ENCODE measurements at places on chromosomes 13 and 19.

- no peak for DNase-seq
These were observed 2.0 kb upstream of the FFAR2 start for GRCh38 chr19:35445826-35446593.

- DNase-seq = no peak
These were observed 1.3 kb upstream of the RSPH6A start for GRCh38 chr19:45816236-45817009.

GRCh38 chr13:21736926-21737325, 66.1 kb downstream of the FGF9 start:
- no peak for DNase-seq

- DNase-seq = no peak
These were observed 402 bp downstream of the ZSWIM9 start for GRCh38 chr19:48170817-48171347.

DNA sequence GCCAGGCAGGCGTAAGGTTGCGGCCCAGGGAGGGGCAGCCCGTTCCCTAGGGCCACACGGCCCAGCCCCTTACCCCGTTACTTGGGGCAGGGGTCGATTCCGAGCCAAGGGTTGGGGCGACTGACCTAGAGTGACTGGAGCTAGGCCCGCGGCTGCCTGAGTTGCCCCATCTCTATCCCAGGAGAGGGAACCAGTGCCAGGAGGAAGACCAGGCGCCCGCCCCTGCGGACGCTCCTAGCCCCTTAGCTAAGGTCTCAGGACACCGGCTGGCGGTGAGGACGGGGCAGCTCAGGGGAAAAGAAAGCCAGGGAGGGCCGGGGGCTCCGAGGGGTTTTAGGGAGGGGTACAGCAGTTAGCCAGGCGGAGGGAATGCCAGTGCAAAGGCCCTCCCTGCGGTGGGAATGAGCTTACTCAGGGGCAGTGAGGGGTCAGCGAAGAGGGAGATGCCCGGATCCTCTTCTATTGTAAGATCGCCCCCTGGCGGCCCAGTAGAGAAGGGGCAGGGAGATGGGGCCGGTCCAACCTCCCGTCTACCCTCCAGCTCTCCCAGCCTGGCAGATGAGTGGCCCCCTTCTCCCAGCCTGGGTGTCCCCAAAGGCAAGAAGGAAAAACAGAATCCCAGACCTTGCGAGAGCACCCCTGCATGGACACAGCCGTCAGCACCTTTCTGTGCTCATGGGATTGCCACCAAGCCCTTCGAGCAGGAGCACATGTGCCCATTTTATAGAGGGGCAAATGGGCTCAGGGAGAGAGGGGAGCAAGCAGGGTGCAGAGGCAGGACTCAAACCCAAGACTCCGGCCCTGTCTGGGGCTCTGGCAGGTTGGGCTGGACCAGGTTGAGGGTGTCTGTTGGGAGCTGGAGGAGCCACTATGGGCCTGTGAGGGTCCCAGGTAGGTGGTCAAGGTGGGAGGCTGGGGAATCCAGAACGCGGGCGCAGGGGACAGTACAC, 16.3 kb downstream of the CILP2 start:
- no peak for DNase-seq

DNA sequence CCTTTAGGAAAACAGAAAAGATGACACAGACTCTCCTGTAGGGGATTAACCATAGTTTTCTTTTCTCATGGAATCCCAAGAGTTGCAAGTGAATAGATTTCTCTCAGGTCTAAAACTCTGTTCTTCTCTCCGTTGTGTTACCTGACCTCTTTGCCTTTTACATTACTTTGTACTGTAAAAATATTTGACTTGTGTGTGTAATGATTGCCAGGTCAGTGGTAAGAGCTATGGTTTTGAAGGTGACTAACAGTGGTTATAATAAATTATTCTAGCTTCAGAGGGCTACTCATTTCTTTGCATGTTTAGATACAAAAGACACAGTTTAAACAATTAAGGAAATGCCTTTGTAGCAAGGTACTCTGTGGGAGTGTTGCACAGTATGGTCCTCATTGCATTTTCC, 23.0 kb upstream of the PSG2 start:
- no peak for DNase-seq

DNA sequence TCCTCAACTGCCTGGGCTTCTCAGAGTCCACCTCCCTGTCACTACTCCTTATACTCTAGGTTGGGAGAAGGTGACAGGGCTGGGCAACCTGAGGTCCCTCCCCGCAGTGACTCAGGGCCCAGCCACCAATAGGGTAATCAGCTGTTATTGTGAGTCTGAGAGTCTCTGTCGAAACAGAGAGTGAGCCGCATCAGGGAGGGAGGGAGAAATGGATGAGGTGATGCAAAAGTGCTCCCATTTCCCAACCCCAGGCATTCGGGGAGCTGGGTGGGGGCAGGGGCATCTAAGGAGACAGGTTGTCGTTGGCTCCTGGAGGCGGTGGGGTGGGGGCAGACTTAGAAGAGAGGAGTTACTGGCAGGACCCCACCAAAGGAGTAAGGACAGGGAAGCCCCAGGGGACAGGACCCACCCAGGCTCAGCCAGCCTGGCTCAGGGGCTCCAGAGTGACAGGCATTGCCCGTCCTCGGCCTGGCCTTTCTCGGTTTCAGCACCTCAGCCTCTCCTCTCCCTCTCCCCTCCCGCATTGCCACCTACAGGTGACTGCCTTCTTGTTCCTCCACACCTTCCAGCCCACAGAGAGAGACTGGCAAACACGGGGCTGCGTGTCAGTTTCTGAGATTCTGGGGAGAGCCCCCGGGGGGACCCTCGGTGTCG, at the start of gene DMKN:
TSS of gene DMKN (minus strand) at position 22 of the 654 bp plus-strand sequence. CDS start 174 bp downstream, outside the sequence.
- DNase-seq = peak; percentile 59

DNA sequence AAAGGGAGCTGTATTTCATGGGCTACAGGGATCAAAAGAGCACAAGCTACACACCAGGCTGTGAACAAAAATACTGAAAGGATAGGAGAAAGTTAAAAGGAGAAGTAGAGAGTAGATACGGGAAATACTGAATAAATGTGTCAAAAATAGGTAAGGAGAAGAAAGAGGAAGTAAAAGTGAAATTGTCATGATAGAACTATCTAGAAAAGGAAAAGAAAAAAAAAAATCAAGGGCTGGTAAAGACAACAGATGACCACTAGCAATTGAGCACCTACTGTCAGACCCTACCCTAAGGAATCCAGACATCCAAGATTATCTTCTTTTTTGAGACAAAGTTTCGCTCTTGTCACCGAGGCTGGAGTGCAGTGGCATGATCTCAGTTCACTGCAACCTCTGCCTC, 4.8 kb downstream of the RUBCNL start:
- DNase-seq = no peak

DNA sequence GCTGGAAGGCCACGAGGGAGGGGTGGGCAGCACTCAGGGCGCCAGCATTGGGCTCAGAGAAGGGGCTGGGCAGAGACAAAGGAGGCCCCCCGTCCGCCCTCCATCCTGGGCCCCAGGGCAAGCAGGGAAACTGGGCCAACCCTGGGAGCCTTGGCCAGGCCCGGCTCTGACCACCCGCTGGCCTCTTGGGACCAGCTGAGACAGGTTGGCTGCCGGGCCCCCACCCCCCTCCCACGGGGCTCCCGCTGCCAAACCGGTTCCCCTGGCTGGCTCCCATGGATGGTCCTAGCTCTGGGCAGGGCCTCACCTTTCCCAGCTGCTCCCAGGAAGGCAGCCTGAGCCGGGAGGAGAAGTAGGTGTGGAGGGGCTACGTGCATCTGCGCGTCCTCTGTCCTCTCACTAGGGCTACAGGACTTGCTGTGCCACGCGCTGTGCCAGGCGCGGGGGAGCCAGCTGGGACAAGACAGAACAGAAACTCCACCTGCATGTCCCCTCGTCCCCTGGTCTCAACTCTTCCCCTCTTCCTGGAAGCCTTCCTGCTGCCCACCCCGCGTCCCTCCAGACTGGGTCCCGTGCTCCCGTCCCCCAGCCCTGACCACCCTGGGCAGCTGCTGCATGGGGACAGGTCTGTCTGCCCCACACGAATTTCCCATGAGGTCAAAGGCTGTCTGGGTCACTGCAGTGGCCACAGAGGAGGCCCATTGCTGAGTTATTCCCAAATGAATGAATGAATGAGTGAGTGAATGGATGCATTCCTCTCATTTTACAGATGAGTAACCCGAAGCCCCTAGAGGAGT, 29.1 kb upstream of the NCCRP1 start:
- DNase-seq = no peak

DNA sequence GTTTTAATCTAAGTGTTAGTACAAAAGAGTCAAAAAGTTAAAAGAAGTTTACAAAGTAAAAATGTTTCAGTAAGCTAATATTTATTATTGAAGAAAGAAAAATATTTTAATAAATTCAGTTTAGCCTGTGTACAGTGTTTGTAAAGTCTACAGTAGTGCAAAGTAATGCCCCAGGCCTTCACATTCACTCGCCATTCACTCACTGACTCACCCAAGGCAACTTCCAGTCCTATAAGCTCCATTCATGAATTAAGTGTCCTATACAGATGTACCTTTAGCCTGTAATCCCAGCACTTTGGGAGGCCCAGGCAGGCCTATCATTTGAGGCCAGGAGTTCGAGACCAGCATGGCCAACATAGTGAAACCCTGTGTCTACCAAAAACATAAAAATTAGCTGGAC, 24.1 kb upstream of the AKAP11 start:
- DNase-seq = no peak

DNA sequence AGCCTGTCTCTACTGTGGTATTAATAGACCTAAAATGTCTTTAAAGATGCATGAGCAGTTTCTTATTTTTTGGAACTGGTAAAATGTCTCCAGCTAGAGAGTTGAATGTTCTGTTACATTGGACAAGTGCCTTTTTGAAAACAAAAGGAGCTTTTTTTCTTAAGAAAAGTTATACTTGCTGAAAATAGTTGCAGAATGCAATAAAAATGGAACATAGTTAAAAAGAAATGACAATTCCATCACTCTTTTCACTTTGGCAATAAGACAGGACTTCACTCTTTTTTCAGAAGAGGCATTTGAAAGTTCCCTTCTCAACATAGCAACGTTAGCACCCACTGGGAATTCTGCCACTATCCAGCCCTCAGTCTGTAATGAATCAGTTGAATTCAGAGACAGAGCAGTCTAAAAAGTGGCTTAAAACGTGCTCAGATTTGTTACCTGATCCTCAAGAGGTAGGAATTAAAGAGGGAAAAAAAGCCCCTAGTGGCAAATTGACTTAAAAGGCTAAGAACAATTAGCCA, 10.1 kb downstream of the RGCC start:
- no peak for DNase-seq
